CD4-positive, alpha-beta T cell treated with Interleukin-4 for 1 hour (primary cell): ENCODE measurements at places on chromosomes 16 and 17.

- no peak for DNase-seq
Observed at GRCh38 chr17:27554911-27555310, 76.1 kb upstream of the LGALS9 start.

- DNase-seq, result no peak
Observed at GRCh38 chr17:50824429-50824828, 11.0 kb upstream of the WFIKKN2 start.

GRCh38 chr16:89064606-89065457 is 28.8 kb upstream of the ACSF3 start:
- no peak for DNase-seq

GRCh38 chr16:70342016-70342415 is 4.7 kb upstream of the DDX19A start:
- no peak for DNase-seq

DNA sequence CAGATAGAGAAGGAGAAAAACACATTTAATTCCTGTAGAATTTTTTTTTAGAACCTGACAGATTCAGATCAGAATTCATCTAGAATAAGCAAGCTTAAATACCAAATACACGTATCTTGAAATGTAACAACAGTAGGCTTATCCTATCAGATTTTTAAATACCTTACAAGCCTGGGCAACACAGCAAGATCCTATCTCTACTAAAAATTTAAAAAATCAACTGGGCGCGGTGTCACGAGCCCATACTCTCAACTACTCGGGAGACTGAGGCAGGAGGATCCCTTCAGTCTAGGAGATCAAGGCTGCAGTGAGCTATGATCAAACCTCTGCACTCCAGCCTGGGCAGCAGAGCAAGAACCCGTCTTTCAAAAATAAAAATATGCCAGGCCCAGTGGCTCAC is 13.5 kb downstream of the ACOX1 start:
- no peak for DNase-seq

- no peak for DNase-seq
Observed at GRCh38 chr17:82101767-82102679, 4.0 kb upstream of the FASN start.

DNA sequence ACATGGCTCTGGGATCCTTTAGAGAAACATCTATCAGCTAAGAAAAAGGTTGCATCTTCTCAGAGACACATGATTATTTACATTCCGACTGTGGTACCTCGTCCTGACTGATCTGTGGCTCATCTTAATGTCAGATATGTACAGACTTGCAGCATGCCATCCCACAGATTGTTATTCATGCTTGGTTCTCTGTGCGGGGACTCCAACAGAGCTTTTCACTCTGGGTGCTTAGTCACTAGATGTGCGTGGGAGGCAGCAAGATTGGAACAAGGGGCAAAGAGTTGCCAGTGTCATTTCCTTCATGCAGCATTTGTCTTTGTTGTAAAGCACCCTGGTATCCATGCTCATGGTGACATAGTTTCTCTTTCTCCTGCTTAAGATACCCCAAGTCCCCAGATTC is 179.1 kb upstream of the CACNG5 start:
- no peak for DNase-seq

DNA sequence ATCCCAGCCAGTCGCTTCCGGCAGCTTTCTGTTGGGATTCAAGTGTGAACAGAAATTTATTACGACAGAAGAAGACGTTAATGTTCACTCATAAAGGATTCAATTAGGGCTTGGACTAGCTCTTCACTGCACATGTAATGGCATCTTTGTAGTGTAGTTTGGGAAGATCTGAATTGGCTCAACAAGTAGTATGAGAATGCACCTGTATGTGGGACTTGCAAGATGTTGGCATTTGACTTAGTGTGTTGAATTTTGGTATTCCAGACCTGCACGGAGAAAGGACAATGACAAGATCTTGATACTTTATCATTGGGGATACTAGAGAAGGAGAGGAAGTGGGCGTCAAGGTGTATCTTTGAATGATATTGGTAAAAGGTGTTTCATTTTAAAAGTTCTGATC is 1.2 kb downstream of the PSMD11 start:
- no peak for DNase-seq

GRCh38 chr16:74111456-74111982 is 185.1 kb upstream of the PSMD7 start:
- DNase-seq, result no peak

DNA sequence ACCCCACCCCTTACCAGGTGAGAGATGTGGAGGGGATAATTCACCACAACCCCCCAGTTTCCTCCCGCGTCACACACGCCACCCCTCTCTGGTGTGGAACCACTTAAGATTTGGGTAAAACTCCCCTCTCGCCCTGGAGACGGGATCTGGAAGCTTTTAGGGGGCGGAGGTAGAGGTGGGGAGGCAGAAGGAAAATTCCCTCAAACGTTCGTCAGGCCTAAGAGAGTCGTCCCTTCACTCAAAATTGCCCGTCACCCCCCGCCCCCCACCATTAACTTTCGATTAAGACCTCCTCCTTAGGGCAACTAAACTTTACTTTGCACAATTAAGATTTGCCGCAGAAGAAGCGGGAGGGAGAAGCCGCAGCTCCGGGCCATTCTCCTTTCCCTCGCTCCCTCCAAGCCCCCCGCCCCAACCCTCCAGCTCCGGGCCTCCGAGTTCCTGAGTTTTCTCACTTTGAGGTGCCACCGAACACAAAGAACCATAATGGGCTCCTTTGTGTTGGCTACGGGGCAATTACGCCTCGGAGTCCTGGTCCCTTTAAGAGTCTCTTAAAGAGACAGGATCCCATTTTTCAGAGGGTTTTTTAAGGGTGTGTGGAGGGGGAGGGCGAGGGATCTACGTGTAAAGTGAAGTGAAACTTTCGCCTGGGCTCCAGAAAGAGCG is 985 bp upstream of the FZD2 start:
- DNase-seq, result peak; percentile 32

GRCh38 chr17:40427002-40427491 is 9.4 kb upstream of the TOP2A start:
- peak; percentile 27 for DNase-seq

GRCh38 chr17:20210614-20211013 is 201.5 kb downstream of the SPECC1 start:
- no peak for DNase-seq

DNA sequence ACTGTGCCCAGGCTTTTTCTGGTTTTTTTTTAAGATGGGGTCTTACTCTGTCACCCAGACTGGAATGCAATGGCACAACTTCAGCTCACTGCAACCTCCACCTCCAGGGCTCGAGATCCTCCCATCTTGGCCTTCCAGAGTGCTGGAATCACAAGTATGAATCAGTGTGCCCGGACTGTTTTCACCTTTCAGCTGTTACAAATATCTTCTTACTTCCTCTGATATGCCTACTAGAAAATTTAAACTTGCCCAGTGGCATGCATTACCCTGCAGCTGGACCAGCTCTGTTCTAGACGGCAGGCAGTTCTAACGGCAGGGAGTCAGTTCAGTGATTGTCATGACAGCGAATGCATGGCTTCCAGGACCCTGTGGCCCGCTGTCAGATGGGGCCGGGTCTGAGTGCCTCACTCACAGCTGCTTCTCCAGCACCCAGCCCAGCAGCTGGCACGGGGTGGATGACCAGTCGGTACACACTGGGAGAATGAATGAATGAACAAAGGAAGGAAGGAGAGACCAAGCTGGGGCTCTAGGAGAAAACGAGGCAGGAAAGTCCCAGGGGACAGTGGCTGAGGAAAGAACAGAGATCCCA is 28.0 kb upstream of the LITAF start:
- no peak for DNase-seq

- no peak for DNase-seq
Observed at GRCh38 chr16:72923757-72924156, 124.2 kb downstream of the ZFHX3 start.

GRCh38 chr16:73067671-73068540 is 20.0 kb upstream of the ZFHX3 start:
- no peak for DNase-seq

DNA sequence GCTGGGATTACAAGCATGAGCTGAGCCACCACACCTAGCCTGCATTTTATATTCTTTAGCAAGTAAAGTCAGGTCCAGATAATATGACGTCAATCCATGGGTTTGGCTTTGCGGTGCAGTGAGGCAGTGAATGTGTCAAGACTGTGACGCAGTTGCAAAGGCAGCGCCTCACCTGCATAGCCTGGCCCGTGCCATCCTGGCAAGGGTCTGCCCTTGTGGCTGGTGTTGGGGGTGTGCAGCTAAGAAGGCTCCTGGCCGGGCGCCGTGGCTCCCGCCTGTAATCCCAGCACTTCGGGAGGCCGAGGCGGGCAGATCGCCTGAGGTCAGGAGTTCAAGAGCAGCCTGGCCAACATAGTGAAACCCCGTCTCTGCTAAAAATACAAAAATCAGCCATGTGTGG is 7.0 kb downstream of the PDF start:
- no peak for DNase-seq

GRCh38 chr16:77788181-77789084 is at the start of gene VAT1L:
TSS of gene VAT1L (plus strand) at chr16:77788564. CDS start at chr16:77788683, 119 bp downstream.
- DNase-seq, result no peak

GRCh38 chr16:84788920-84789391 is 30.8 kb upstream of the CRISPLD2 start:
- DNase-seq, result no peak

DNA sequence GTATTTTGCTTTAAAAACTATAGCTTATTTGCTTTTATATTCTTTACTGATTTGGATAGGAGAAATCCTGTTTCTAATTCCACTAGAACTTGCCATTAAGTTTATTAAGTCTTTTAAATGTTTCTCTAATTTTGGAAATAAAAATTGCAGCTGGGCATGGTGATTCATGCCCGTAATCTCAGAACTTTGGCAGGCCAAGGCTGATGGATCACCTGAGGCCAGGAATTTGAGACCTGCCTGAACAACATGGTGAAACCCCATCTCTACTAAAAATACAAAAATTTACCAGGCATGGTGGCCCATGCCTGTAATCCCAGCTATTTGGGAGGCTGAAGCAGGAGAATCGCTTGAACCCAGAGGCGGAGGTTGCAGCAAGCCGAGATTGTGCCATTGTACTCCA is 30.7 kb downstream of the DNAH17 start:
- no peak for DNase-seq

DNA sequence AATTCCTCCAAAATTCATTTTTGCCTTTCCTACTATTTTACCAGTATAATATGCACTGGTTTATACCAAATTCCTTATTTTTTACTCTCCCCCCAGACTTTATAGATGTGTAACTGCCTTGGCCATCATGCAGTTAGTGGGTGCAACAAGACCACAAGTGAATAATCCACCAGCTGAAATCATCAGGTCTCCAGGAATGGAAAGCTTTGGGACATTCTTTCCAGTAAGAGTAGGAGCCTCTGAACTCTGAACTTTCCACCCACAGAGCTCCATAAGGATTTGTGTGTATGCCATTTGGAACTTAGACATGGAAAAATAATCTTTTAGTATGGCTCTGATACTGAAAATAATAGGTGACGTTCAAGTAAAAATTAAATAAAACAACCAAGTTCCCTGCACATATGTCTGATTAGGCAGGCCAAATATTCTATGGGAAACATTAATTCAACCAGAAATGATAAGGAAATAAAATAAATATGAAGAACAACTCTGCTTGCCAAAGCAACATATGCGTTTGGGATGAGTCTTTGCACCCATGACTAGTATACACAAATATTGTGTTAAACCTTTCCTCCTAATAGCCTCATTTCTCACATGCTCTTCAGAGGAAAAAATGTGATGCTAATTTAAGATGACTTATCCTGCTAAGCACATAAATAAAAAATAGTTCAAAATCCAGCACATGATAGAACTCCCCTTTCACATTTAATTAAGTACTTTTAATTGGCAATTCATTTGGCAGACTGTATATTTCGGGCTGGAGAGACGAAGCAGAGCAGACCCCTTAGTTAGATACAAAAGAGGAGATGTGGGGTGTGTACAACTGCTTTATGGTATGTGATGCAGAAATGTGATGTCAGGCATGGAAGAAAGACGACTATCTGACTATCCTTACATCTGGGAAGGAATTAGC is 11.6 kb upstream of the LYRM9 start:
- DNase-seq, result no peak

GRCh38 chr16:54006693-54007092 is 279.9 kb downstream of the IRX3 start:
- DNase-seq, result no peak

- DNase-seq, result peak; percentile 10
Observed at GRCh38 chr17:83187782-83188311, 108.4 kb downstream of the METRNL start.

- no peak for DNase-seq
Observed at GRCh38 chr17:82650723-82651122, 2.5 kb upstream of the WDR45B start.

DNA sequence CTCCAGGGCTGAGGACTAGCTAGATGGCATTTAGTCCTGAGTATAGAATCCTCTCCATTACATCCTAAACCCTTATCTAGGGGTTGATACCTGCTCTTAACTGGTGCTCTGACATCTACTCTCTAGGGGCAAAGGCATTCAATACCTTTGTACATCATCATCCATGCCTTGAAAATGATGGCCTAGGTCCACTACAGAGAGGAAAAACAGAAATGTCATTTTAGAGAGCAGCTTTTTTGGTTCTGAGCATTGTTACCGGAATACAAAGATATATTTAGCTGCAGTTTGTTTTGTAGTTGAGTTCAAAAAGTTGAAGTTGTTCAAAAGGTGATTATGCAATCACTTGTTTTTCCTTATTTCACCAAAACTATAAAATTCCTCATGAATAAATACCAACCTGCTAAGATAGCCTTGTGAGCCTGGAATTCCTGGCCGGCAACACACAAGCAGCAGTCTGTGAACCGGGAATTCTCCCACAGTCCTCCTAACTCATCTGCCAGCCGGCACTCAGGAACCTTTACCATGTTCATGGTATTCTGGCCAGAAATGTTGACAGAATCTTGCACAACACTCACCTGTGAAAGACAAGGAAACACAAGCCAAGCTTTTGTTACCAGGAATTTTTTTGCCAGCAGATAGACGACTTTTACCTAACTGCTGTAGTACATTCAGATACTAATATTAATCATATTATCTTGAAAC is 35.4 kb downstream of the NXPH3 start:
- no peak for DNase-seq

DNA sequence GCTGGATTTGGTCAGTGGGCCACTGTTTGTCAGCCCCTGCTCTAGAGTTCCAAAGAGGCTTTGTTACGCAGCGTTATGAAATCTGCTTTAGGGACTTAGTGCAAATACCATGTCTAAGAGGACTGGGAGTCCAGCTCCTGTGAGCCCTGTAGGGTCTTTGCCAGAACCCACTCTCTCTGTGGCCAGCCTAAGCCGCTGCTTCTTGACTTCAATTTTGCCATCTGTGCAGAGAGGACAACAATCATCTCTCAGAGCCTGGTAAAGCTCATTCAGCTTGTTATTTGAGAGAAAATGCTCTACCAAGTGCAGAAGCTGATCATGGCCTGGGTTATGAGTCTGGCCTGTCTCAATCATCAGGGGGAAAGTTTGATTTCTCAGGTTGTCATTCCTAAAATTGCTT is 17.9 kb downstream of the CA10 start:
- DNase-seq, result no peak

DNA sequence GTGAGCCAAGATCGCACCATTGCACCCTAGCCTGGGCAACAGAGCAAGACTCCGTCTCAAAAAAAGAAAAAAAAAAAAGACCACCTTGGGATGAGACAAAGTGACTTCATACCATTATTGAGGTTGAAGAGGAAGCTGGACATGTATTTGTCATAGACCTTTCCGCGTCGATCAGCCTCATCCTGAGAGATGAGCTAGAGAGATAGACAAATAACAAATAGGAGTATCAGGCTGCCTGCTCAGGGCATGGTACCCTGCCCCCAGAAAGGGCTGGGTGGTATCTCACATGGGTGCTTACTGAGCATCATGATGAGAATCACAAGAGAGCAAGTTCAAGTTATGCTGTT is 22.1 kb downstream of the CNTNAP1 start:
- no peak for DNase-seq

- no peak for DNase-seq
Observed at GRCh38 chr17:3026125-3026855, 37.1 kb downstream of the OR1D5 start.
